ENCODE measurements at places on chromosomes 4 and X.

DNA sequence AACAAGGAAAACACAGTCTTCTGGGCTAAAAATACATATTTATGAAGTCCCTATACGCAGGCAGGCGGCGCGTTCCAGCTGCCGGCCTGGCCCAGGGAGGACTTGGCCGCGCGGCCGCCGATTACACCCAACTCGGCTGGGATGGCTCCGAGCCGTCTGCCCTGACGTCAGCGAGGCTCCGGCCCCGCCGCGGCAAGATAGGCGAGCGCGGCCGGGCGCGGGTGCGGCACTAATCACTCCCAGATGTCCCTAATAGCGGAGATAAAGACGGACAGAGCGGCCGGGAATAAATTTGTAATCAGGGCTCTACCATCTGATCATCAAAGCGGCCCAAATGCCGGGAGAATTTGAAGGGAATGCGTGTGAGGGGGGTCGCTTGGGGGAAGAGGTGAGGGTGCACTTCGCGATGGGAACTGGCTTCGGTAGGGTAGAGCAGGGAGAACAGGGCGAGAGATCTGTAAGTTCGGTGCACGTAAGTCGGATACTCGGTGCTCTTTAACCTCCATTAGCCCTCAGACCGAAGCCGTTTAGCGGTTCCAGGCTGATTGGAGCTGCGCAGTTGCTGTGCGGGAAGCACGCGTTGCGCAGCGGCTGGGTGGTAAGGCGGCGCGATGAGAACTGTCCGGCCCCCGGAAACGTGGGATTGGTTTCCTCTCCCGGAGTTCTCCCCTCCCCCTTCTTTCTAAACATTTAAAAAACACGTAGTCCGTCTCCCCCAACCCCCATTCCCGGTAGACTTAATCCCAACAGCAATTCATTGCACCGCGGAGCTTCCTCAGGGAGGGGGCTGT lies 7.7 kb downstream of the HAND2 start:
- no peak for DNase-seq

DNA sequence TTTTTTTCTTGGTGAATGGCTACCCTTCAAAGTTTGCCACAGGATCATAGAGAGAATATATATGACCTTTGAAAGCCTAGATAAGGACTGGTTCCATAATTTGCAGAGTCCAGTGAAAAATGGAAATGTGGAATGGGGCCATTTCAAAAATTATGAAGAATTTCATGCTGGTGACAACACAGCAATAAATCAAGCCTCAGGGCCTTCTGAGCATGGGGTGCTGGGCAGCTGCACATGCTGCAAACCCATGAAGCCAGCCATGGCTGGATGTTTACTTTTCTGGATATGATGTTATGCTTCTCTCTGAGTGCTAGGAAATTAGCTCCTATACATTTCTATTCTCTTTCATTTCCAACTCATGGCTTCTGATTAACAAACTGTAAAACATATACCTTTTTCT lies 16.0 kb upstream of the PLA2G12A start:
- DNase-seq, result no peak

- no peak for DNase-seq
Observed at GRCh38 chr4:38290366-38290765, 330.2 kb downstream of the PTTG2 start.

DNA sequence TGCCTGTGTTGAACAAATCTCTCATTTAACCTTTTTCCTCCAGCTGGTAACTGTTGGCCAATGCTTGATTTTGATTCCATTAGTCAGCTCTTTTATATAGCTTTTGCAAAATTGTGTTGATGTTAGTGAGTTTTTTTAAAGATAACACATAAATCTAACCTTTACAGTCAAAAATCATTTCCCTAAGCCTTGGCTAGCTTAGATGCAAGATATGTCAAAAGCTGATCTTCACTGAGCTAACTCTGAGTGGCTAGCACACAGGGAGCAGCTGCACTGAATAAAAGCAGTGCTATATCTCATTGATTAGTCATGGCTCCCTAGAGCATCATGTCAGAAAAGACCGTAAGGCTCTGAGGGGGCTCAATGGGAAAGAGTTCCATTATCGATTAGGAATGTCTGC lies 78.7 kb downstream of the PPARGC1A start:
- no peak for DNase-seq

- DNase-seq, result no peak
Observed at GRCh38 chr4:5808081-5808741, 84.7 kb downstream of the CRMP1 start.

GRCh38 chrX:149512225-149512885 lies 7.2 kb upstream of the IDS start:
- DNase-seq, result peak; percentile 49

GRCh38 chr4:6474705-6475457 lies 2.5 kb upstream of the PPP2R2C start:
- no peak for DNase-seq

GRCh38 chr4:70402762-70403161 lies 5.0 kb downstream of the OPRPN start:
- DNase-seq, result no peak

GRCh38 chrX:87697409-87697808 lies 179.8 kb downstream of the KLHL4 start:
- no peak for DNase-seq

GRCh38 chrX:23782455-23782854 lies 518 bp upstream of the SAT1 start:
- DNase-seq, result no peak

DNA sequence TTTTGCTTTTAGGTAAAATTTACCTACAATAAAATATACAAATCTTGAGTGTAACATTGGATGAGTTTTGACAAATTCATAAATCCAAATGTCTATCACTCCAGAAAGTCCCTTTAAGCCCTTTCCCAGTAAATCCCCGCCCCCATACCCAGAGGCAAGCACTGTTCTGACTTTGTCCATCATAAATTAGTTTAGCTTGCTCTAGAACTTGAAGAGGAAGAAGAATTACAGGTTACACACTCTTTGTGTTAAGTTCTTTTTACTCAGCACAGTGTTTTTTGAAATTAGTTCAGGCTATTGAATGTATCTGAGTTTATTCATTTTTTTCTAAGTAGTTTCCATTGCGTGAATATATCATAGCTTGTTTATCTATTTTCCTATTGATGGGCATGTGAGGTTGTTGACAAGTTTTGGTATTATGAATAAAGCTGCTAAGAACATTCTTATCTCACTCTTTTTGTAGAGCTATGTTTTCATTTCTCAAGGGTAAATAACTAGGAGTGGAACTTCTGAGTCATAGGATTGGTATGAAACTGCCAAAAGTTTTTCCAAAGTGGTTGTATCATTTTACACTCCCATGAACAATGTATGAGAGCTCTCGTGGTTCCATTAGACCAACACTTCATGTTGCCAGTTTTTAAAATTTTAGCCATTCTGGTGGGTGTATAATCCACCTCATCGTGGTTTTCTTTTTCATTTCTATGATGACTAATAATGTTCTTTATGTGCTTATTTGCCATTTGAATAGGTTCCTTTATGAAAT lies 22.4 kb upstream of the HPSE start:
- peak; percentile 41 for DNase-seq

DNA sequence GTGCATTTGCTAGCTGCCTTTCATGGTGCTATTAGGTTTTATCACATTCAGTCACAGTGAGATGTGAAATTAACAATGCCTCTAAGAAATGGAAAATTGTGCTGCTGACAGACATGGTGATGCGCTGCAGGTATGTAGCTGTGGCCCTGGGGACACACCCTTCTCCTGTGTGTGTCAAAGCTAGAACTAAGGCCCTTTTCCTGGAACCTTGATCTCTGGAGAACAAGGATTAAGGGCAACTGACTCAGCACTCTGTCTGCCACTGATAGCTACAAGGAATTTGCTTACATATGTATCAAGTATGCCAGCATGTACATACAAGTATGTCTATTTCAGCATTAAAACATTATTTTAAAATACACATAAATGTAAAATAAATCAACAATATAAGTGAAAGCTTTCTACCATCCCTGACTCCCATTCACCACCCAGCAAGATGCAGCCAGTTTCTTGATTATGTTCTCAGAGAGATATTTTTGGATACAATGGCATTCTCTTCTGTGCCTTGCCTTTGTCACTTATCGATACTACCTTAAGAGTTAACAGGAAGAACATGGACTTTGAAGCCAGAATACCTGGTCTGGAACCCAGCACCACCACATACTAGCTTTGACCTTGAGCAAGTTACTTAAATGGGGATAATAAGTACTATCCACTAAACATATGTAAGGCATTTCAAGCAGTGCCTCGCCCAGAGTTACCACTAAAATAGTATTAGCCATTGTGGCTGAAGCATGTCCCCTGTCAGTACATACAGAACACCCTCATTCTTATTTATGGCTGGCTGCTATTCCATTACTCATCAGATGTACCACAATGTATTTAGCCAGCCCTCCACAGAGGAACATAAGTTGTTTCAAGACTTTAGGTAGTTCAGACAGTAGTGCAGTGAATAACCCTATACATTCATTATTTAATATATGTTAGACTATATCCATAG lies 68.5 kb downstream of the NPNT start:
- DNase-seq, result no peak

DNA sequence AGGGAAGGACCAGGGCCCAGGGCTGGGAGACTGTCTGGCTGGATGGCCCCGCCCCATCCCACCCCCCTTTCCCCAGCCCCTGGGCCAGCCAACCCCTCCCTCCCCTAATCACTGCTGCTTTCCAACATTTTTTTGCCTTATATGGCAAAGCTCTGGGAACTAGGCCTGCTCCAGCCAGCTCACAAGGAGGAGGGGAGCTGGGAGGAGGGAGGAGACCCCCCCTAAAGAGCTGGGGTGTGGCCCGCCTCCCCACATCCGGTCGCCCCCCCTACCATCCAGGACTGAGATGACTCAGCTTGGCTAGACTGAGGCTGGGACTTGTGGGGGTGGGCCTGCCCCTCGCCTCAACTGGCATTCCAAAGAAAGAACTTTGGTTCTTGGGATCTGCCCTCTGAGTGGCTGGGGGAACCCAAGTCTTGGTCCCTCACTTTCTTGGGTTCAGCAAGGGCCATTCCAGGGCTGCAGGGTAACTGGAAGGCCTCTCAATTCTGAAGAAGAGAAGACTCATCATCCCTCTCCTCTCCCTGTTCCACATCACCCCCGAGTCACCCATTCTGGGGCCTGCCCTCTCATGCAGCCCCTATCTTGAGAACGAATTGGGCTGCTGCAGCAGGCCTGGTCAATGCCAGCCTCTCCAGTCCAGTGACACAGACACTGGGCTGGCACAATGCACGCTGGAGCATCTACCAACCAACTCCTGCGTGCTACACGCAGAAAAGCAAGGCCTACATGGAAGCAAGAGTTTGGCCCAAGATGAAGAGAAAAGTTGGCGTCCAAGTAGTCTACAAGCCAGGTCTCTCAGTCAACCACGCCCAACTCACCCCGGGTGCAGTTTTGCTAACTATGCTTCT lies 4.8 kb downstream of the FLNA start:
- peak; percentile 69 for DNase-seq

DNA sequence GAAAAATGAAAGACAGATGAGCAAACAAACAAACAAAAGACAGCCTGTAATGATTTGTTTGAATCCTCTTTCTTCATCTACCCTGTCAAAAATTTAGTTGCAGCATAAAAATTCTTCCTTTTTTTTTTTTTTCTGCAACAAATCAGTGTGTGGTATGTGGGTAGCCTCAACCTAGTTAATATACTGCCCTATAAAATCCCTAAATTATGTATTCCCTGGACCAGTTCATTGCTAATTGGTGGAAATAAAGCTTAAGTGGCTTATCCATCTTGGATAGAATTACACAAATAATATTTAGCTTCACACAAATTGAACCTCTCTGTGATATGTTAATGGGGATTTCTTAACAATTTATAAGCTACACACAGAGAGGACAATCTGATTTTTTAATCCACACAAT lies 208.4 kb downstream of the NDST4 start:
- no peak for DNase-seq

GRCh38 chrX:154382483-154383069 lies 3.5 kb downstream of the EMD start:
- DNase-seq, result no peak

DNA sequence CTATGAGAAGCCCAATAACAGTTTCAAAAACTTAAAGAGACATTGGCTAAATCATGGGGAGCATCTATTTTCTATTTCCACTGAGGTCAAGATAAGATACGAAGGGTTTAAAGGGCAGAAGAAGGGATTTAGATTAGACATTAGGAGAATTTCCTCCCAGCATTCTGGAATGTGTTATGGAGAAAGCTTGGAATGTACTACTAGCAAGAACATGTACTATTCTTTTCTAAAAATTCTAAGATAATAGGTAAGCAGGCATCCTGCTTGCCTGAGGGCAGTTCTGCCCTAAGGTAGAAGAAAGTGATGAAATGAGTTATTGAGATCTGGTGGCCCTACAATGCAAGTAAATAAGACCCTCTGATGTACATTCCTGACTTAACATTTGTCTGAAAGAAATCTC lies 279.2 kb downstream of the NR3C2 start:
- DNase-seq, result no peak

DNA sequence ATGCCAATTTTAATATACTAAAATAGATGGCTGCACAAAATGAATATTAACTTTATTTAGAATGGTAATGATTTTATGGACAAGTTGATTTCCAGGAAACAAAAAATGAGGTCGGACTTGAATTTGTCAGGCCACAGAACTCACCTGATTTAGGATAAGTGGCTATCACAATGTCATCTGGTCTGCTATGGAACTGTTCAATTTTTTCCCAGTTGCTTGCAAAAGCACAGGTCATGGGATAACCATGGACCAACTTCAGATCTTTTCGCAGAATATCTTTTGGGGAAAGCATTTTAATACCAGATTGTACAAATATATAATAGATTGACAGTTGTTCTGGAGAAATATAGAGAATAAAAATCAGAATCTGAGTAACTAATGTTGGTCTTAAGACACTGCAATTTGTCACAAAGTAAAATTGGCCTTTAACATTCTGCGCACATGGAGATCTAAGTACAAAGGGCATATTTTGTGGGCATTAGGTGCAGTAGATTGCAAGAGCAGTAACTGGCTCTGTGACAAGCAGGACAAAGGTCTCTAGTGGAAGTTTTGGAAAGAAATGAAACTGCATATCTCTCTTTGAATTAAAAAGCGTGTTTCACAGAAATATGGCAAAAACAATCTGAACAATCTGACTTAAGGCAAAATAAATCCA lies 5.4 kb downstream of the SULT1B1 start:
- DNase-seq, result no peak

DNA sequence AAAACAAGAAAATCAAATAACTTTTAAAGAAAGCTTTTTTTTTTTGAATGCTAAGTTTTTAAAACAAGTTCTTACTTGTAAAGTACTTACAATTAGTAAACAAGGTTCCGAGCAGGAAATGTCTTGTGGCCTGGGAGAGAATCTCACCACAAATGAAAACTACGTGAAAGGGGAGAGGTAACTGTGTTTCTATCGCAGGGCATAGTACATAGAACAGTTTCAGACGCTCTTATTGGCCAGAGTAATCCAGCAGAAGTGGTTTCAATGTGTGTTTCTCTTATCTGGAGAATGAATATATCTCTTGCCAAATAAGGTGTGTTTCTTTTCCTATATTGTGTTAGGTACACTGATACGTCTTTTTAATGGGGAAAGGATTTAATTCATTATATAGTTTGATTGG lies at the start of gene PLAC8:
Gene PLAC8, minus strand, starts transcription at position 154 of the 400 bp plus-strand sequence. CDS start 6,808 bp downstream, outside the sequence.
- peak; percentile 28 for DNase-seq

- DNase-seq, result no peak
Observed at GRCh38 chr4:146790515-146790914, 151.8 kb downstream of the POU4F2 start.
